ENCODE measurements at places on chromosomes 5 and 9.

DNA sequence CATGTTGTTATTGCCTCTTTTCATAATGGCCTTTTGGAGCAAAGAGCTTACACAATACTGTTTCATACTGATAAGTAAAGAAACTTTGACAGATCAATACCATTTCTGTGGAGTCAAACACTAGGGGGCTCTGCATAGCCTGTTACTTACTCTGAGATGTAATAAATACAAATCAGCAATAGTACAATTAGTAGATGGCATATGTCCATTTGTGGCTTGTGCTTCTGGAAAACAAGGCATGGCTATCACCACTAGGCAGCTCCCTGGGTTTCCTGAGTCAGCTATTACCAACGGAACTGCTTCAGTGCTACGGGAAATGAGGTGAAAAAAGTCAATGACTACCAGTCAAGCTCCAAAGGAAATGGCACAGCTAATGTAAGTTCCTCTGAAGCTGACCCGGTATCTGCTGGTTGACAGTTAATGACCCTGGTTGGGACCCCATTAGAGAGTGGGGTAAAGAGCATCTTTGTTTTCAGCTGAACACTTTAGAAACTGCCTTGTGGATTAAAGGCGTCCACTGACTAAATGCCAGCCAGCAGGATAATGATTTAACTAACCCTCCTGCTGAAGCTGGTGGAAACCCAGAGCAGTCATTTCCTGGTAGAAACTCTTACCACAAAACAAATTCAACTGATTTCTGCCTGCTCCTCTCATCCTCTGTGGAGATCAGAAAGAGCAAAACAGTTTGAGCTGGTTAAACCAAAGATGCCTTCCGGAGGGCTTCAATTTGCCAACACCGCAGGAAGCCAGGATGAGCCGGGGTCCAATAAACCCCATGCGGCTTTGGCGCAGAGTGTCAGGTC is 69.0 kb upstream of the FAM169A start:
- peak; percentile 70 for DNase-seq

- DNase-seq: no peak
These were observed 189.0 kb upstream of the EGFLAM start for GRCh38 chr5:38069360-38069759.

DNA sequence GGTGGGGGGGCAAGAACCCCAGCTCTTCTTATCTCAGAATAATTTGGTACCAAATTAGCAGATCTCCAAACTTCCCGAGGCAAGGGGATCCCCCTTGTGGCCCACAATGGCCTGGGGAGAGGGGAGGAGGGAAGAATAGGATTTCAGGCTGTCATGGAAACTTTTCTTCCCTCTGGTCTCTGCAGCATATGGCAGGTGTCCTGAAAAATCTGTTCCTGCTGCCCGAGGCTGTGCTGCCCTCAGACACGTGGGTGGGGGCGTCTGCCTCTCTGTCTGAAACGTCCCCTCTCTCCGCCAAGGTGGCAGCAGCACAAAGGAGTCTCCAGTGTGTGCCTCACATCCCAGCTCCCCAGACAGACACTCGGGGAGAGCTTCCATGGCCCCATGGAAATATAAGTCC is 34.0 kb downstream of the CCNJL start:
- DNase-seq: no peak

- peak; percentile 3 for DNase-seq
These were observed 52.5 kb upstream of the SEMA6A start for GRCh38 chr5:116626945-116627679.

DNA sequence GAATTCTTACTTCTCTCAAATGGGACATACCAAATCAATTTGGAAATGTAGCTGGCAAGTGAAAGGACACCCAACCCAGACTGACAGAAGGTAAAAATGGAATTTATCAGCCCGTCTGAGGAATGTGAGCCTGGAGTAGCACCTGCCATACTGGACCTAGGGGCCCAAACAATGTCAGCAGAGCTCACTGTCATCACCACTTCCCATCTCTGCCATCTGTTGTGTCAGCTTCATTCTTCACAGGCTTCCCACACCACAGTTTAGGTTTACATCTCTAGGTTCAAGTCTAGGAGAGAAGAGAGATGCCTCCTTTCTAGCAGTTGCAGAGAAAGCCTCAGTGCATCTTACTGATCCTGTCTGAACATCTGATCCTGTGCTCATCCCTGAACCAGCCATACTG is 222.4 kb downstream of the DOCK8 start:
- no peak for DNase-seq

Measured in choroid plexus epithelial cell (primary cell).